ENCODE measurements at places on chromosomes 6 and 20. TPM values are rescaled to one million over a fixed set of nuclear protein-coding genes. Genes with fewer than 3 reads are reported as not detected.

The SNHG17 gene
- polyA plus RNA-seq = 20.0 TPM

The PLA2G7 gene
- polyA plus RNA-seq = 1.7 TPM

The SSTR4 gene
- not detected for polyA plus RNA-seq

The ECT2L gene
- polyA plus RNA-seq = 0.31 TPM

The CD93 gene
- polyA plus RNA-seq = not detected

The SLC17A3 gene
- polyA plus RNA-seq = not detected

The GPLD1 gene
- polyA plus RNA-seq = 6.0 TPM

The CLPSL2 gene
- 1.9 TPM for polyA plus RNA-seq

The ARMH2 gene
- not detected for polyA plus RNA-seq

The ROS1 gene
- 0.42 TPM for polyA plus RNA-seq

The PRDM13 gene
- not detected for polyA plus RNA-seq

All from Purkinje cell (primary cell).